ENCODE measurements at places on chromosomes 2 and 18. TPM values are rescaled to one million over a fixed set of nuclear protein-coding genes. Genes with fewer than 3 reads are reported as not detected.

DNA sequence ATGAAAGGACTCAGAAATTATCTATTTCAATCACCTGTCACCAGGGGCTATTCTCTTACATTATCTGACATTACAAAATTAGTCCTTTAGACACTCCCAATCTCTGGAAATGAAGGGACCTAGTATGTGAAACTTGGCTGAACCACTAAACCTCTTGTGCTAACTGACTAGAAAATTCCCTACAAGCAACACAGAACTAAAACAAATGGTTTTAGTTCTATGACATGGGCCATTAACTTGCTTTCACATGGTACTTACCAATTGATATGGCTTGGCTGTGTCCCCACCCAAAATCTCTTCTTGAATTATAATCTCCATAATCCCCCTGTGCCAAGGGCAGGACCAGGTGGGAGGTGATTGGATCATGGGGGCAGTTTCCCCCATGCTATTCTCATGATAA is 16.6 kb downstream of the SERPINE2 start:
- H3K27me3 ChIP-seq: no peaks in the 10 kb centered on the region
- no peak overlapping the region for H3K4me3 ChIP-seq
- no peak overlapping the region for H3K27ac ChIP-seq

Gene STARD6
- not detected for total RNA-seq

DNA sequence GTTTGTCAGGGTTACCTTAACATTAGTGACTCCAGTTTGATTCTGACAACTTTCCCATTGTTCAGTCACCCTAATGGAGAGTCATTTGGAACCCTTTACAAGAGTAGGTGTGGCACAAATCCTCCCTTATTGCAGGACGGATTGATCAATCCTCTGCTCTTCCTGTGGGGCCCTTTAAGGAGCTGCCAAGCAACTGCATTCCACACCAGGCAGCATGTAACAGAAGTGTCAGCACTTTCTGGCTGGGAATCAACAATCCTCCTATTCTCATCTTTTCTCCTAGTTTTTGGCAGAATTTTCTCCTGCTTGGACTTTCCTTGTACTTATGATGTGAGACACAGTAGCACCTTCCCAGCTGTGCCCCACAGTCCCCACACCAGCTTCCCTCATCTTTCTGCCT is 177.8 kb downstream of the ST6GAL2 start:
- H3K27me3 ChIP-seq: no peaks in the 10 kb centered on the region
- H3K27ac ChIP-seq: no peak overlapping the region
- no peak overlapping the region for H3K4me3 ChIP-seq
- no peaks in the 10 kb centered on the region for H3K36me3 ChIP-seq

- H3K27me3 ChIP-seq: no peaks in the 10 kb centered on the region
- peaks cover under 1% of the 10 kb centered on the region for H3K4me1 ChIP-seq
These were observed 36.3 kb upstream of the TANC1 start for GRCh38 chr2:158932131-158932645.

Gene SULT1C4
- not detected for total RNA-seq

Gene CLK1
- 49.1 TPM for total RNA-seq

DNA sequence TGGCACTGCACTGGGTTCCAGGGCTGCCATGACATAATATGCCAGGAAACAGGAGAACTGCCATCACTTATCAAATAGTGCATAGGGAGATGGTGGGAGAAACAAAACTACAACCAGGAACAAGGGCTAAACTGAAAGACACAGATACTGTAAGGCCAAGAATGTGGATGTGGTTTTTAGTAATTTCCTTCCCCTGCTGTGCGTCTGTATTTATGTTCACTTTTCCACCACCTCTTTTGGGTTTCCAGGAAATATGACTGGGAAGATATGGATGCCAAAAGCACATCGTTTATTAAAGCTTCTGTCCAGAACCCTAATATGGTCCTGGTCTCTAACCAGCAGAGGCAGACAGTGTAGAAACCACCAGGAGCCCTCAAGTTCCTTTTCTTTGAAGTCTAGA is 759.7 kb upstream of the FANCL start:
- no peak for DNase-seq
- H3K27me3 ChIP-seq: no peaks in the 10 kb centered on the region
- no peaks in the 10 kb centered on the region for H3K4me1 ChIP-seq
- H3K36me3 ChIP-seq: no peaks in the 10 kb centered on the region

DNA sequence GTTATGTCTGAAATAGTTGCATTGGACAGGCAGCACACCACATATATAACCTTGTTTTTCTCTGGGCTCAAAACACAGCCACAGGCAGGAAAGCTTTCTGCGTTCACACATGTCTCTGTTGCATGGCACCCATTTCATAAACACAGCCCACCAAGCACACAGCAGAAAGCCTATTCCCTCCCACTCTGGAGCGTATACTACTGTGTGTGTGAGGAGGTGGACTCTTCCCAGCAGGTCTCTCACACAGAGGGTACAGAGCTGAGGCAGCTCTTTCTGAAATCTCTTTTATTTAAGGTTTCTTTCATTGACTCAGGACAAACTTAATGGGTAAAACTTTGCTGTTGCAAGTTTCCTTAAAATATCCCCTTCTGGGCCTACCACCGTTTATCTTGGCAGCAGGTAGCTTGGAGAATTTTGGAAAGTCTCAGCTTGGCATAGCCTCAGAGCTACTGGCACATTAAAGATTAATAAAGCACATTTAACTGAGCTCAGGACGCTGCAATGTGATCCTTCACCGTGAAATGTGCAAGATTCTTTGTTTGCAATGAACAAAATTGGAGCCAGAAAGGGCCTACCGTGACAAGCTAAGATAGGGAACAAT is 105.1 kb upstream of the NCKAP5 start:
- no peak for DNase-seq
- H3K36me3 ChIP-seq: no peaks in the 10 kb centered on the region
- H3K27me3 ChIP-seq: no peaks in the 10 kb centered on the region
- H3K4me1 ChIP-seq: no peaks in the 10 kb centered on the region

DNA sequence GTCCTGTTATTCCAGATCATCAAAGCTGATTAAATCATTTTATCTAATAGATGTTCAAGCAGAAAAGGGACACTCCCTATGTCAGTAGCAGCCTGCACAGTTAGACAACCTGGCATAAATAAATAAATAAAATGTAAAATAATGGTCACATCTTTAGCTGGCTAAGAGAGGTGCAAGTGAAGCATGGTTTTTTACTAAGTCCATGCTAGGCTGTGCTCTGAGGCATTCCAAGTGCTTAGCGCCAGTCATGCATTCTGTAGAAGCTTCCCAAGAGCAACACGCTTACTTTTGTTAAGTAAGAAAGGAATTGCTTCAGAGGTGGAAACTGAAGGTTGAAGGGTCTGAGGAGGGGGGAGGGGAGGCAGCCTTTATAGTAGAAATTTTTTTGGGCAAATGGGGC is 351.2 kb downstream of the CDH2 start:
- no peaks in the 10 kb centered on the region for H3K27me3 ChIP-seq
- H3K4me3 ChIP-seq: no peak overlapping the region
- no peaks in the 10 kb centered on the region for H3K4me1 ChIP-seq
- DNase-seq: no peak

Gene RIT2
- not detected for total RNA-seq

Gene ZAP70
- 0.91 TPM for total RNA-seq

GRCh38 chr2:232113821-232114220 is 152.3 kb downstream of the DIS3L2 start:
- no peak for DNase-seq
- no peaks in the 10 kb centered on the region for H3K27me3 ChIP-seq
- H3K27ac ChIP-seq: no peak overlapping the region
- no peaks in the 10 kb centered on the region for H3K4me1 ChIP-seq

Gene POTEJ
- not detected for total RNA-seq

DNA sequence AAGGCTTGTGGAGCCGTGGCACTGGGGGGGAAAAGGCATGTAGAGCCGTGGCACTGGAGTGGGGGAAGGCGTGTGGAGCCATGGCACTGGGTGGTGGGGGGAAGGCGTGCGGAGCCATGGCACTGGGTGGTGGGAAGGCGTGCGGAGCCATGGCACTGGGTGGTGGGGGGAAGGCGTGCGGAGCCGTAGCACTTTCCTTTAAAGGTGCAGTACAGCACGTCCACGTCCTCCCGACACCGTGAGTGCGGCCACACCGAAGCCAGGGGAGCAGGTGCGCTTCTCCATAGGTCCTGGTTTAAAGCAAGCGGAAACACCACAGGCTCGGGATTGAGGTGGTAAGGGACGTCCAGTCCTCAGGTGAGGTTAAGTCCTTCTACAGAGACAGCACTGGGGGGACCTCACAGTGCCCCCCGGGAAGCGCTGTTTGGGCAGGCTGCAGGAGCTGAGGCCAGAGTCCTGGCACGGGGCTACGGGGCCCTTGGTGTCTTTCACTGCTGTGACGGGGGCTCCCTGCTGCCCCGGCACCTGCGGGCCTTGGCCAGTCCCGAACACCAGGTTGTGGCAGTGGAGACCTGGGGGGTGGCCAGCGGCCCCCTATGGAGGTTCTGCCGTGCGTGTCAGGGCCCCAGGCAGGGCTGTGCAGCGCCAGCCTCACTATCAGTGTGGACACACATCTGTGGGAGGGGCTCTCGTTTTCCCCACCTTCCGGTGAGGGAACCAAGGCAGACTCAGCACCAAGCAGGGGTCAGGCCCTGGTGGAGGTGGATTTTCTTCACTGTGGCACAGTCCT is 93.0 kb upstream of the CTDP1 start:
- no peak for DNase-seq
- H3K36me3 ChIP-seq: no peaks in the 10 kb centered on the region
- H3K4me1 ChIP-seq: peaks cover 15% of the 10 kb centered on the region
- no peak overlapping the region for H3K27ac ChIP-seq
- no peak overlapping the region for H3K4me3 ChIP-seq

DNA sequence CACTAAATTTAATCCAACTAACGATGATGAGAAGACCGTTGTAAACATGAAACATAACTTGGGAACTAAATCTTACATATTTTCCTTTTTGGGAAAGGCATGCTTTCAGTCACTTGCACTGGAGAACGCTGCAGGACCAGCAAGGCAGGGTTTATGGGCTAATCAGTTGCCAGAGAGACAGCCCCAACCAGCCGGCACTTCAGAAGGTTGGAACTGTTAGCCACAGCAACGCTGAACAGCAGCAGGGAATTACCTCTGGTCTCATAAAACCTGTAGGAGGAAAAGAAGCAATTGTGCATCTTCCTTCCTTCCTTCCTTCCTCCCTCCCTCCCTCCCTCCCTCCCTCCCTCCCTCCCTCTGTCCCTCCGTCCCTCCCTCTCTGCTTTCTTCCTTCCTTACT is 33.9 kb upstream of the SIX2 start:
- H3K27ac ChIP-seq: no peak overlapping the region
- H3K4me1 ChIP-seq: no peaks in the 10 kb centered on the region

GRCh38 chr2:944693-945092 is 6.0 kb upstream of the SNTG2 start:
- DNase-seq: no peak
- no peaks in the 10 kb centered on the region for H3K36me3 ChIP-seq
- no peaks in the 10 kb centered on the region for H3K27me3 ChIP-seq
- no peaks in the 10 kb centered on the region for H3K4me1 ChIP-seq
- H3K4me3 ChIP-seq: no peak overlapping the region

- peaks cover 22% of the 10 kb centered on the region for H3K4me1 ChIP-seq
- no peak overlapping the region for H3K4me3 ChIP-seq
- no peak for DNase-seq
- no peak overlapping the region for H3K27ac ChIP-seq
- H3K27me3 ChIP-seq: no peaks in the 10 kb centered on the region
These were observed 18.9 kb downstream of the TGIF1 start for GRCh38 chr18:3468833-3469232.

DNA sequence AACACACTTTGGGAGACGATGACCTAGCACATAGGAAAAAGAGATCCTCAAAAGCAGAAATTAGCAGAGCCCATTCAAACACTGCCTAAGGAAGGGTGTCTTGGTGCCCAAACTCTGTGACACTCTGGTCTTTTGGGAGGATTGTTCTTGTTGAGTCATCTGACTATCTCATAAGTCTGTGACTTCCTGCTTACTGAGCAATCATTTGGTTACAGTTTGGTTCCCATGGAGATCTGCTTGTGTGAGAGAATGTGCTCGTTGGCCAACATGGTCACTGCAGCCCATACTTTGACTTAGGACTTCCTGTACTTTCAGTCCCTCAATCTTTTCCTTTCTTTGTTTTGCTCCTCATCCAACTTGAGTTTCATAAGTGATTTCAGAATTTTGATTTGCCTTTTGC is 602.9 kb downstream of the NYAP2 start:
- H3K27me3 ChIP-seq: no peaks in the 10 kb centered on the region
- H3K4me1 ChIP-seq: no peaks in the 10 kb centered on the region
- no peaks in the 10 kb centered on the region for H3K36me3 ChIP-seq

GRCh38 chr2:8039732-8040131 is 642.1 kb upstream of the ID2 start:
- DNase-seq: no peak
- H3K27me3 ChIP-seq: no peaks in the 10 kb centered on the region
- no peak overlapping the region for H3K27ac ChIP-seq
- H3K36me3 ChIP-seq: no peaks in the 10 kb centered on the region
- H3K4me1 ChIP-seq: no peaks in the 10 kb centered on the region

Gene ANKRD62
- total RNA-seq: 0.34 TPM

Gene LONRF2
- 1.6 TPM for total RNA-seq

- no peak overlapping the region for H3K4me3 ChIP-seq
- H3K36me3 ChIP-seq: no peaks in the 10 kb centered on the region
- no peaks in the 10 kb centered on the region for H3K27me3 ChIP-seq
- DNase-seq: no peak
- H3K4me1 ChIP-seq: no peaks in the 10 kb centered on the region
These were observed 428.6 kb upstream of the FSHR start for GRCh38 chr2:49582946-49583345.

GRCh38 chr18:74040459-74041332 is 106.9 kb downstream of the FBXO15 start:
- H3K4me1 ChIP-seq: no peaks in the 10 kb centered on the region
- no peak overlapping the region for H3K27ac ChIP-seq
- no peak overlapping the region for H3K4me3 ChIP-seq
- peak; percentile 4 for DNase-seq
- no peaks in the 10 kb centered on the region for H3K36me3 ChIP-seq
- no peaks in the 10 kb centered on the region for H3K27me3 ChIP-seq

Gene WDPCP
- total RNA-seq: 4.1 TPM

Gene KCNE4
- not detected for total RNA-seq

Gene ALLC
- not detected for total RNA-seq

- no peaks in the 10 kb centered on the region for H3K36me3 ChIP-seq
- H3K4me3 ChIP-seq: no peak overlapping the region
- no peak overlapping the region for H3K27ac ChIP-seq
- no peaks in the 10 kb centered on the region for H3K27me3 ChIP-seq
- peaks cover 5% of the 10 kb centered on the region for H3K4me1 ChIP-seq
These were observed 146.1 kb downstream of the PRPF40A start for GRCh38 chr2:152571048-152571766.

GRCh38 chr2:217035967-217036366 is 176.1 kb upstream of the TNP1 start:
- no peak overlapping the region for H3K27ac ChIP-seq
- peaks cover 84% of the 10 kb centered on the region for H3K27me3 ChIP-seq
- no peak for DNase-seq
- H3K4me3 ChIP-seq: no peak overlapping the region
- no peaks in the 10 kb centered on the region for H3K36me3 ChIP-seq
- H3K4me1 ChIP-seq: no peaks in the 10 kb centered on the region
